GM12865 (cell line): ENCODE measurements at places on chromosomes 3 and 15.

DNA sequence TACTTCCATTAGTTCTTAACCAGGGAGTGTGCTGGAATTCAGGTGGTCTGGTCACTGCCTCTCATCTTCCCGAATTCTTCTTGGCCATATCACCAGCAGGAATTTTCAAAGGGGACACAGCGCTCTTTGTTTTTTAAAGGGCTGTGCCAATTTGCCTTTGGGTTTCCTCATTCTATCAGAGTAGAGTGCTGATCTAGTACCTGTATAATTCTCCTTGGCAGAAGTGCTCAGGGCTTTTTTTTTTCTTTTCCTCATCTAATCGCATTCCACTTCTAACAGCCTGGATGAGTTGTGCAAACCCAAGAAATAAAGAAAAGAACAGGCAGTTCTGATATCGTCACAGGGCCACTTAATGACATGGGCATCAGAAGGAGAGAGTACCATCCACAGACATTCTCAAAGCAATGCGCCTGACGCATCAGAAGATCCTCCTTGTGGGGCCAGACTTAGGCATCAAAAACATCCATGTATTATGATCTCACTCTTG is 121.0 kb downstream of the ASB7 start:
- DNase-seq = no peak

GRCh38 chr3:164222197-164222596 is 856.1 kb downstream of the SI start:
- DNase-seq = no peak

DNA sequence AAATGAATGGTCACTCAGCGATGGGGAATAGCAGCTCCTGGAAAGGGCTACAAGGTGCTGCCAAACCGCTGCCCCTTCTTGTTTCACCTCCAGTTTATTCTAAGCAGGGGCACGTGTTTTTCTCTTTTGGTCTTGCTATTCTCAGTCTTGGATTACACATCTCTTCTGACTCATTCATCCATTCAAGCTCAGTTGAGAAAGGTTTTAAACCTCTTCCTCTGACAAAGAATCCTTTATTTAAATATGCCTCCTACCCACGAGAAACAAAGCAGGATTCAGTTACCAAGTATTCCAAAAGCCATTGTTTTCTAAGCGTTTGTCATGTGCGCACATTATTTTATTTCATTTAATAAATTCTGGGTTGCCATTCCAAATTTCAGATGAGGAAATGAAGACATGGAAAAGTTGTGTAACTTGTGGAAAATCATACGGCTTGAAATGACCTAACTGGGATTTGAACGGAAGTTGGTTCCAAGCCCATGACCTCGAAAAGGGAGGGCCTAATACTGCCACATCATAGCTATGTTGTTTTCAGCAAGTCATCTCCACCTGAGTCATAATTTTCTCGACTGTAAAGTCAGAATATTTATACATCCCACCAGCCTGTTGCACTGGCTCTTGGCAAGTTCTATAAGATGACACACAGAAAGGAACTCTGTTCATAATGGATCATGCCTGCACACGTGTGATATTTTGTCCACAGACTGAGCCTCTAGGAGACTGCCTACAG is 292.0 kb upstream of the SLCO3A1 start:
- DNase-seq = no peak

- peak; percentile 42 for DNase-seq
Measured at GRCh38 chr3:149291178-149291577, 42.3 kb downstream of the TM4SF18 start.

- DNase-seq = no peak
Measured at GRCh38 chr3:49386056-49386756, 25.6 kb downstream of the RHOA start.

DNA sequence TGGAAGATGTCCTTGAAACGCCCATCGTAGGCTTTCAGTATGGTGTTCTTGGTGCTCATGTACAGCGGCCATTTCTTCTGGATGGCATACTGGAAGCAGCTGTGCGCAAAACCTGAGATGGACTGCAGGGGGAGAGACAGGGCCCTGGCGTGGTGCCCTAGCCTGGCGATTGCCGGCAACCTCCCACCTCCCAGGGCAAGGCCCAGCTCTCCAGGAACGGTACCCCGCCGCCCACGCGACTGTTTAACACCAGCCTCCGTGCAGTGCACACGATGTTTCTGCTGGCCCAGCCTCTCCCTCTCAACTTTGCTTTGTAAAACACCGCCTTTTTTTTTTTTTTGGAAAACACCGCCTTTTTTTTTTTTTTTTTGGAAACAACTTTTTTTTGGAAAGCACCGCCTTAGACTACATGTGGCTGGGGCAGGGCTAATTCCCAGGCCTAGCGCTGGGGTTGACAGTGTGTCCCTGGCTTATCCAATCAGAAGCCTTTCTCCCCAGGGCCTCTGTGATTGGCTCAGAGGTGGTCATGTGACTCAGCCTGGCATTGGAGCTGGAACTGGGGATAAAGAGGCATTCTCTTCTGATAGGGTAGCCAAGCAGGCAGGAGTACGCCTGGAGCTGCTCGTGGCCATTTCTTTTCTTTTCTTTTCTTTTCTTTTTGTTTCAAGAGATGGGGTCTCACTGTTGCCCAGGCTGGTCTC is 14.7 kb downstream of the IDH2 start:
- peak; percentile 34 for DNase-seq

- no peak for DNase-seq
Measured at GRCh38 chr3:119630880-119631329, 29.5 kb downstream of the POPDC2 start.

- DNase-seq = no peak
Measured at GRCh38 chr3:11016727-11017126, 24.2 kb downstream of the SLC6A1 start.

DNA sequence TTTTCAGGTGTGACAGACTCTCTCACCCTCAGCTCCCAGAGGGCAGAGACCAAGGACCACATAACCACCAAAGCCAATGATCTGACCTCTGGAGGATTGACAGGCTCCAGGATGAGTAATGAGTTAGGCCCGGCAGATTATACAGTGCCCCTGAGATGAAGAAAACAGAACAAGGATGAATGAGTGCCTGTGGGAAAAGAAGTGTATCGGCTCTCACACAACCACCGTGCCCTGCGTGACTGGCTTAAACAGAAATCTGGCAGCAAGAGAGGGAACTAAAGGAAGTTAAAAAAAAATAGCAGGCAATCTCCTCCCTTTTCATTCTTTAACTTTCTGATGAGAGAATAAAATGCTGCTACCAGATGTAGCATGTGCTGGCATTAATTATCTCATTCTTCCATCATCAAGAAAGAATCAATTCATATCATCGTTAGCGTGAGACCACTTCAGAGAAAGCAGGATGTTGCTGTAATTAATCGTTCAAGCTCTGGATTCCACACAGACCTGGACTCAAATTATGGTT is 227.5 kb upstream of the COL8A1 start:
- DNase-seq = peak; percentile 63

GRCh38 chr15:99014803-99015697 is 7.5 kb upstream of the PGPEP1L start:
- DNase-seq = peak; percentile 89

DNA sequence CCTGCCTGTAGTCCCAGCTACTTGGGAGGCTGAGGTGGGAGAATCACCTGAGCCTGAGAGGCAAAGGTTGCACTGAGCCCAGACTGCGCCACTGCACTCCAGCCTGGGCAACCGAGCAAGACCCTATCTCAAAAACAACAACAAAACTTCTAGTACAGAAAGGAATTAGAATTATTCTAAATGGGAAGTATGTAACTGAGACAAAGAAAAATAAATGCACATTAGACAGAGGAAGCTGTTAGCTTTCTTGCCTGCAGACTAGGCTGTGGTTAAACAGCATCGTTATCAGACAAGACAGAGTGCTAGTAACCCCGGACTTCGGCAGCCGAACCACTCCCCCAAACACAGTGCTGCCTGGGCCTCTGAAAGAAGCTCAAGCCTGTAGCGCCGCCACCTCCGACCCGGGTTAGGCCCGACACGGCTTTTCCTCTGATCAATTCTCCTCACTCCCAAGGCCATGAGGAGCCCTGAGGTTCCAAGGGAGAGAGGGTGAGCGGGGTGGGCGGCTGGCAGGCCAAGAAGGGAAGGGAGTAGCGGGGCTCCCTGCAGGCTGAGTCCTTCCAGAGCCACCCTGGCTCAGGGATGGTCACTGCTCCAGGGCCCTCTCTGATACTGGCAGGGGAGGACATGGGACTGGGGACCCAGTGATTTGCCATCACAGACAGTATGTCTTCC is 44.8 kb upstream of the MUC4 start:
- no peak for DNase-seq

DNA sequence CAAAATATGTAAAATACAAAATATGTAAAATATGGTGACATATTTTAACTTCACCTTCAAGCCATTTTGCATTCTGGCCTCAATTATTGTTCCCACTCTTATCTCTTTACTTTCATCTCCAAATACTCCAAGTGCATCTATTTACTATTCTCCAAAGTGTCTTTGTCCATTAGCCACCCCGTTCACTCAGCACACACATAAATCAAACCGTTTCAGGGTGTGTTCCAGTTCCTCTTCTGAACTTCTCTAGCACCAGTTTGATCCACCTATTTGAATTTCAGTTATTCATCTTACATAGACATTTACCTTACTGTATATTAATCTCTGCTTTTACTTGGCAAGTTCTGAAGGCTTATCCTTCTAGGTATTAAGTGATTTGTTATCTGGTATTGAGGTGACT is 45.1 kb downstream of the SGO1 start:
- DNase-seq = no peak

DNA sequence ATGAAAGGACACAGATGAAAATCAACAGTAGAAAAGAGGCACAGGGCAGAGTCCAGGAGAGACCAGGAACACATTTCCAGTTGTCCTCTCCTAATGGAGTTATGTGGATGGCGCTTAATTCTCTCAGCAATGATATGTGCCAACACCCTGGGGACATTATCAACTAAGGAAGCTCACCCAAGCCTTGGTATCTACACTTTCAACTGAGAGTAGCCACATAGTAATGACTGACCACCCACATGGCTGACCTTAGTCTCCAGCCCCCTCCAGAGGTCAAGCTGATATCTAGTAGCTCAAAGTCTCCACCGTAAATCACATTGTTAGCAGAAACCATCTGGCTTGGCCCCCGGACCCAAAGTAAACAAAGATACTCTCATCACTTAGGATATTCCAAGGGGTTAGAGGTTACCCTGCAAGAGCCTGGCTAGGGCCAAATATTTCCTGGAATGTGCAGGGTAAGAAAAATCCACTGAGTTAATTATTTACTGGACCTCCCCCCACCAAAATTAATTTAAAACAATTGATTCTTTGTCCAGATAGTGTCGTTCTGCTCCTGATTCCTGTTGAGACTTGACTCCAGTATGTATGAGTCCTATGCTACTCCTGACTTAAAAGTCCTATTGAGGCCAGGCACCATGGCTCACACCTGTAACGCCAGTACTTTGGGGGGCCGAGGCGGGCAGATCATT is 24.8 kb downstream of the GABRR3 start:
- no peak for DNase-seq

- no peak for DNase-seq
Measured at GRCh38 chr15:81224232-81224631, 27.6 kb downstream of the IL16 start.

GRCh38 chr3:182486463-182486862 is 306.8 kb upstream of the ATP11B start:
- DNase-seq = no peak

GRCh38 chr3:113628788-113629187 is 67.7 kb downstream of the USF3 start:
- DNase-seq = no peak

GRCh38 chr3:107217172-107217571 is 160.1 kb upstream of the CCDC54 start:
- no peak for DNase-seq

DNA sequence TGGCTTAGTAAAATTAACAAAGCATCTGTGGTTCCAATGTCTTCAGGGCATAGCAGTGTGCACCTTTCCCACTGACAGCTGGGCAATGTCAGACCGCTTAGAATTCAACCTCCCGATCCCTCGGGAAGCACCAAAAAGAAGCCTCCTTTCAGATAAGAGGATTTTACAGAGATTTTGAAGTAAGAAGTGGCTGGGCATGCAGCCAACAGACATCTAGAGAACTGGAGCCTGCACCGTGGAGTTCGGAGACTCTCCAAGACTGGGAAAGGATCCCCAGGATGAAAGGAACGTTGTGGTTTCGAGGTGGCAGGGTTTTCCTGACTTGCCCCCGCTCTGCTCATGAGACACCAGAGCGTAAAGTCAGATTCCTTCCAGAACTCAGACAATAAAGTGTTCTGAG is 5.3 kb downstream of the FAM174B start:
- DNase-seq = no peak

GRCh38 chr3:38268522-38268921 is 2.9 kb downstream of the SLC22A13 start:
- no peak for DNase-seq

GRCh38 chr3:123733341-123733740 is 148.5 kb upstream of the HACD2 start:
- no peak for DNase-seq

GRCh38 chr15:31086344-31086743 is 15.2 kb downstream of the TRPM1 start:
- DNase-seq = no peak

DNA sequence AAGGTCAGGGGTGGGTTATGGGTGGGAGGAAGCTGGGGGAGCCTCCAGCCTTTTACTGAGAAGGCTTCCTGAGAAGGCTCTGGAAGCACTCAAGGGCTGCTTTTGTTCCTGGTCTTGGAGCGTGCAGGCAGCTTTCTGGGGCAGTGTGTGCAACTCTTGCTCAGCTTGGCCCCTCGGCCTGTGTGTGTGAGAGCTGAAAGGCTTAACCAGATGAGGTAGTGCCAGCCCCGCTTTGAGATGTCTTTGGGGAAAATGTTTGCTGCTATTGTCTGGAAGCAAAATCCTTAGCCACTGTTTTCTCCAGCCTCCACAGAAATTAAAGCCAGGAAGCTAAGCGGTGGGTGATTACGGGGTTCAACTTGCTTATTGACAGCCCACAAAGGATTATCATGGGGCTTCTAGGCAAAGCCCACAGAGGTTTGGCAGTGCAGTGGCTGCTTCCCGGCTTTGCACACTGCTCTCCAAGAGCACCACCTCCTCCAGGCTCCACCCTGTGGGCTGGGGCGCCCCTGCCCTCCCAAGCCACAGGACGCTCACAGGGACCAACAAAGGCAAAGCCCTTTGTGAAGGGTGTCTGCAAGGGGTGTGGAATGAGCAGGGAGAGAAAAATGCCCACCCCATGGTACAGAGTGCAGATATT is 121.7 kb upstream of the TLE3 start:
- DNase-seq = no peak

DNA sequence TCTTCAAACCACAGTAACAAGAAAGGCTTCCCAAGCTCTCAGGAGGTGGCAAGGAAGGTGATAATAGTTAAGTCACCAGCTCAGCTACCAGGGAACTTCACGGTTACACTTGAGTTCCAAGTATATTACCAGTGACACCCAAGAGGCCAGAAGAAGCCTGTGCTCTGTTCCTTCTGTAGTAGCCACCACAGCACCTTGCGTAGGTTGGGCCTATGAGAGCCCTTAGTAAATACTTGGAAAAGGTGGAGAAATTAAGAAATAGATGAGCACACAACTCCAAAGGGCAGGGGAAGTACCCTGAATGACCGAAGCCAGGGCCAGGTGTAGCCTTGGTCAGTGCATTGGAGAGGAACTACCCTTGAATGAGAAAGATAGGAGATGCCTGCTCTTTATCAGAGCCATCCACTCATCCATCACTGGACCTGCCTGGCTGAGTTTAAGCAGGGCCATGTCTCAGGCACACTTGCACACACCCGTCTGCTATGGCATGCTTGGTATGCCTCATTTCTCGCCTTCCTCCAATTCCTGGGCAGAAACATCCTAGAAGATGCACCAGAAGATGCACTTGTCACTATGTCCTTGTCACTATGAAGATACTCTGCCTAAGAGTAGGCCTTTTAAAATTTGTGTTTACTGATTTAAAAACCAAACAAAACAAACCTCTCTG is 32.6 kb upstream of the NDUFB4 start:
- DNase-seq = no peak

- no peak for DNase-seq
Measured at GRCh38 chr3:101823525-101823924, 25.8 kb upstream of the NFKBIZ start.

GRCh38 chr15:100596792-100597191 is 5.2 kb downstream of the LINS1 start:
- DNase-seq = peak; percentile 91
